ENCODE measurements at places on chromosomes 3 and 15.
A peak's percentile ranks its signal among the peaks of the same experiment; 100 is the strongest.

DNA sequence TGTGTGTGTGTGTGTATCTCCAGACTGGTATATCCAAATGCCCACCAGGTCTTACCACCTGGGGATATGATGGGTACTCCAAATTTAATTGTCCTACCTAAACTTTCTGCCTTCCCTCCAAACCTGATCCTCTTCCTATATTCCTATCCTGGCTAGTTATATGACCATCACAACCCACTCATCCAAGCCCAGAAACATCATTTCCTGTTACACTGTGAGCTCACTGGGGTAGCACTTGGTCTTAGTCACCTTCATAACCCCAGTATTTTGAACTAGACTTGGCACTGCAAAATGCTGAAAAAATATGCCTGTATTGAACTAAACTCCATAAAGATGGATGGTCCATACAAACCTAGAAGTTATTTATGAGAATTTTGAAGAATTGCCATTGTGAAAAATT is 178.8 kb upstream of the EIF1B start:
- no peak for DNase-seq

GRCh38 chr3:8450618-8451017 is 51.0 kb upstream of the LMCD1 start:
- no peak for DNase-seq

GRCh38 chr3:42582474-42583070 is 805 bp upstream of the SEC22C start:
- no peak for DNase-seq

GRCh38 chr3:174409086-174409743 is 449.9 kb upstream of the NAALADL2 start:
- DNase-seq: no peak

GRCh38 chr15:78654272-78654671 is 13.3 kb upstream of the CHRNB4 start:
- DNase-seq: no peak

DNA sequence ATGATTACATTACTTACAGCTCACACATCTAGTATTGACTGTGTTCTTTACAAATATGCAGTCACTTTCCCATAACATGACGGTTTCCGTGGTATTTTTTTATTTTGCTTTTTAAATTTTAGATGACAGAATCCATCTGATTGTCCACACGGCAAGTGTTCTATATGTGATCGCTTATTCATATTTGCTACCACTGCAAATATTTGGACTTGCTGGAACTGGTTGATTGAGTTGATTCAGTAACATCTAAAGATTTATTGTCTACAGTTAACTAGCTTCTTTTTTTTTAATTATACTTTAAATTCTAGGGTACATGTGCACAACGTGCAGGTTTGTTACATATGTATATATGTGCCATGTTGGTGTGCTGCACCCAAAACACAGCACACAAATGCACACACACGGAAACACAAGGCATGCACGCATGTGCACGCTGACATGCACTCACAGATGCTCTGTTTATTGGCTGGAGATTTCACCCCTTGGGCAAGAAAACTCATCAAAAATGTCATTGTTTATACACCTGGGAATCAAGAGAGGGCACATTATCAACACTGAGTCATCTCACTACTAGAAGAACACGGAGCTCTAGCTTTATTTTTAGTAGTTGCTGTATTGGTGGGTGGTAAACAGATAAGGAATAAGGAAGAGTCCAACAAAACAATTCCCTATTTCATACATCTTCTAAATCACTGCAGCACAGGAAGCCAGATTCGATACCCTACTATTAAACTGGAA is 16.4 kb downstream of the ARRDC4 start:
- DNase-seq: no peak

GRCh38 chr15:73799466-73799865 is 46.3 kb upstream of the INSYN1 start:
- DNase-seq: peak; percentile 26

GRCh38 chr15:67080900-67081431 is 15.6 kb downstream of the SMAD3 start:
- DNase-seq: peak; percentile 83

DNA sequence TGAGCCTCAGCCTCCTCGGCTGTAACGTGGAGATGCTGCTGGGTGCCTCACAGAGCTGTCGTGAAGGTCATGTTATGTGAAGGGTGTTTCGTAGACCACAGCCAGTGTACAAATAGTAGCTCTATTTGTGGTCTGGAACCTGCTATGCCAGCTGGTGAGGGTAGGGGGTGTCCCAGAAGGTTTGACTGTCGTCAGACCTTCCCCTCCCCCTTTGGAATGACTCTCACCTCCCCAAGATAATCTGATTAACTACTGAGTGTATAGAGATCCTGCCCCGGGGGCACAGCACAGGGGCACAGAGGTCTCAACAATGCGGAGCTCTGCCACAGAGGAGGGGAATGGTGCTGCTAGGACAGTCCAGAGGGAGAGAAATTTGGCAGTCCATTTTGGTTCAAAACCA is 20.5 kb downstream of the FGD5 start:
- DNase-seq: no peak

GRCh38 chr3:115790759-115791158 is 167.4 kb downstream of the GAP43 start:
- DNase-seq: peak; percentile 98

DNA sequence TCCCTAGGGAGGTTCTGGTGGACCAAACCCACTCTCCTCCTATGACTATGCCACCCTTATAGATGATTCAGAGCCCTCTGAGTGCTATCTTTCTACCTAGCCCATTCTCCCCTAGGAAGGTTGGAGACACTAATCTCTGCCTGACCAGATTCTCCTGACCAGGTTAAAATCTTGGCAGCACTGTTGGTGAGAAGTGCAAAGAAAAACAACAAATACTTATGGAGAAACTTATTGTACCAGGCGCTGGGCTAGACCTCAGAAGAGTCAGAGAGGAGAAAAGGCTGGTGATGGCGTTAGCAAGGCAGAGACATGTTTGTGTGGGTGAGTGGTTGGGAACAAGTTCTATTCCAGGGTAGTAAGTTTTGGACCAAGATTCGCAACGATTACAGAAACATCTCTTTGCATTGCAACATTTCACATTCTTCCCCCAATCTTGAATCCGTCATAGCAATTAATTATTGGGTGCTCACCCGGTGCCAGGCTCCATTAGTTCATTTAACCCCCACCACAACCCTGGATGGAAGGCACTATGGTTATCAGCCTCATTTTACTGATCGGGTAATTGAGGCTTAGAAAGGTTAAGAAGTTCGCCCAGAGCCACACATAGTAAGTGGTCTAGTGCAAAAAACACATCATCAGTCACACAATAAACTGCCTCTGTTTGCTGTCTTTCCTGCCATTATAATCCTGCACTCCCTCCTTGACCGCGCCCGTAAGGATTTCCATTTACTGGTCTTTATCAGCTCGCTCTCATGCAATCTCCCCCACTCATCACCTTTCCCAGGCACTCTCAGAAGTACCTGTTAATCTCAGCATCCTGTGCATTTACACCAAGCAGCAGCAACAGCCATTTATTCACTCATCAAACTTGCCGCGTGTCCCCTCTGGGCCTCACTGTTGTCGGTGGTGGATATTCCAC is 655 bp upstream of the TSPAN3 start:
- no peak for DNase-seq

DNA sequence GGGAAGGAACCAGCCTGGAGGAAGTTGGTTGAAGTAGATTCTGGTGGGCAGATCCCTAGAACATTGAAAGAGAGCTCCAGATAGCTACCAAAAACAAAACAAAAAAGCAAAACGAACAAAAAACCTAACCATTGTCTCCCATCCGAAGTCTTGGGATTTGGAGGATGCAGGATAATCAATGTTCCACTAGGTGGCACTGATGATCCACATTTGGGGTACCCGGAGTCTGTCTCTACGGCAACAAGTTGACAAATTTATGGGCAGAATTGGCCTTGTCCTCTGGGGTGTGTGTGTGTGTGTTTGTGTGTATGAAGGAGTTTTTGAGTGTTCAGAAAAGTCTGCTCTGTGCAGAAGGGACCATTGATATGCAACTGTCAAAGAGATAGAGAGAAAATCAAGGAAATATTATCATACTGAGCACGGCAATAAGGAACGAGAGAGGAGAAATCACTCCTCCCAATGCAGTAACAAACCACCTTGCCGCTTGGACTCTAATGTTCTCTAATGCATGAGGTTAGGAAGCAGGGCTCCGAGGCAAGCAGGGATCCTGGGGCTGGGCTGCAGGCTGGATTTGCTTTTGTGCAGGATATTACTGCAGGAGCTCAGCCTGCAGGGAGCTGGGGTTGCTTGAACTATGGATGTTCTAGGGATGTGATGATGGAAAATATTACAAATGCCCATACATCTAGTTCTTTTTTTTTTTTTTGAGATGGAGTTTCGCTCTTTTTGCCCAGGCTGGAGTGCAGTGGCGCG is 59.8 kb upstream of the KLHL25 start:
- DNase-seq: peak; percentile 57

Data from astrocyte of the spinal cord (primary cell).